ENCODE measurements at places on chromosomes 4 and X.

- DNase-seq: no peak
Measured at GRCh38 chrX:12245650-12246645, 107.7 kb downstream of the FRMPD4 start.

DNA sequence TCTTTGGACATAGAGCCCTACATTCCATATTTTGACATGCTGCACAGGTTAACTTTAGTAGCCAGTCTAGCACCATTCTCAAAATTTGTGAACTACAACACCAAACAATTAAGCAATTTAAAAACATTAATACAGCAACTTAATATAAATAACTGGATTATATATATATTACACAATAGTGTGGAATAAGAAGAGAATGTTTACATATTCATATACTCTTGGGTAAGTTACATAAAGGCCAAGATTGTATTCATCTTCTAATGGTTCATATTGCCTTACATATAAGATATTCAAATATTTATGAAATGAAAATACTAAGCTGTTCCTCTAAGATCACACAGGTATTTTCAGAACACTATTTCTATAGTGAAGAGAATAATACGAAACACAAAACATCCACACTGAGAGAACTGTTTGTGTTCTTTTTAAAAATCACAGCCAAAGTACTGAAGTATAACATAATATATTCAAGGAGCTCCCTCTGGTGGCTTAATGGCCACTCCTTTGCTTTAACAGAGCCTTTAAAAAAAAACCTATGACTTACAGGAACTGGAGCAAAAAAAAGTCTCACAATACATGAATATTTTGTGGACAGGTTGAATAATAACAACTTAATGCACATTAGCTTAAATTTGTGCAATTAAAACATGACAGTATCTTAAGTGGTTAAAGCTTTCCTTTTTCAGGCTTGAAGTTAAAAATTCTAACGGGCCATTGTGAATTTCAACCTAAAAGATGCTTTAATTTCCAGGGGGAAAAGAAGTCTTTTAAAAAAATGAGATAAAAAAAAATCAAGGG is 46.2 kb downstream of the NEK1 start:
- no peak for DNase-seq

- DNase-seq: no peak
Measured at GRCh38 chrX:30935985-30936384, 46.9 kb upstream of the TAB3 start.

GRCh38 chrX:133414406-133415275 is 648 bp downstream of the GPC4 start:
- no peak for DNase-seq

DNA sequence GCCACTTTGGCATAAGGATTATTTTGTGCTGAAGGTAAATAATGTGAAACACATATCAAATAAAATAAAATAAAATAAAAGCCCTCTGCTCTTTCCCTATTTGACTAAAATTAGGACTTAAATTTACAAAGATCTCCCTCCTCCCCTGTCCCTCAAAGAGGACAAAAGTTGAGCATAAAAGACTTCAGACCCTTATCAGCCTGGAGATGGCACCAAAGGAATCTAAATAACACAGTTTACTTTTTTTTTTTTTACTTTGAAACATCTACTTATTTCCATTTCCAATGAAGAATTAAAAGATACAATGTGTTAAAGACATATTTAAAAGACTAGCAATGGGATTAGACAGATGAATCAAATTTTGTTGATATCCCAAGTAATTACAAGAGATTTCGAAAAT is 89.7 kb downstream of the EPHA5 start:
- no peak for DNase-seq

DNA sequence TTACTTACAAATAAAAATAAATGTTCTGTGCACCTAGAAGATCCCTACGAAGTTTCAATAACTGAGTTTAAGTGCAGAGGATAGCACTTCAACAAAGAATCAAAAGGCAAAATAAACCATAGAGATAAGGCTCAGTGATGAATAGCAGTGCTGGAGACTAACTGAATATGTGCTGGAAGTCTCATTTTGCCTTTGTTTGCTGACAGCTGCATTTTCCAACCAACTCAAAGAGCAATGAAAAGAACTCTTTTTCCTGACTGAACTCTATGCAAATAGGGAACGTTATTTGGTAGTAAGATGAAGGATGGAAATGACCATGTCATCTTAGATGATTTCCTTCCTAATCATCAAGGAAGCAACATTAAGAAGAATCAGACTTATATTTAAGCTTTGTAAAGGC is 32.7 kb upstream of the ADH7 start:
- DNase-seq: no peak

GRCh38 chr4:145326491-145326890 is 146.1 kb upstream of the OTUD4 start:
- no peak for DNase-seq

DNA sequence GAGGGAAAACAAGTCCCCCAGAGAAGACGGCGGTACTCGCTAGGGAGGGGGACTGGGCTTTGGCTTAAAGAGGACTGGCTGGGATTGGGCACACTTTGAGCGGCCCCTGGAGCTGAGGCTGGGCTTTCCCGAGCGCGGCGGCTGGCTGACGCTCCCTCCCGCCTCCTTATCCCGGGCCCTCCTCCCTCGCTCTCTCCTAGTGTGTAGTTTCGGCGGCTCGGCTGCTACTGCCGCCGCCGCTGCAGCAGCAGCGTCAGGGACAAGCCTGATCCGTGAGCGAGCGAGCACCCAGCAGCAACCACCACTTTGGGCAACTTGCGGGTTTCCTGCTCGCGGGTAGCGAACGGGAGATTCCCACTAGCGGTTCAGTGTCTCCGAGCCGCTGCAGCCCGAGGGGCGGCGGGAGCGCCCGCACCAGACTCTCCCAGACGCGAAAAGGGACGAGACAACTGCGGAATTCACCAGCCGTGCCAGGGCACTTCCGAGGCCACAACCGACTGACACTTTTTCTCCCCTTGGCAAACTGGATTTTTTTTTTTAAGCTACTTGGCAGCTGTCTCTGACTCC is 632 bp upstream of the PCDH7 start:
- peak; percentile 79 for DNase-seq

DNA sequence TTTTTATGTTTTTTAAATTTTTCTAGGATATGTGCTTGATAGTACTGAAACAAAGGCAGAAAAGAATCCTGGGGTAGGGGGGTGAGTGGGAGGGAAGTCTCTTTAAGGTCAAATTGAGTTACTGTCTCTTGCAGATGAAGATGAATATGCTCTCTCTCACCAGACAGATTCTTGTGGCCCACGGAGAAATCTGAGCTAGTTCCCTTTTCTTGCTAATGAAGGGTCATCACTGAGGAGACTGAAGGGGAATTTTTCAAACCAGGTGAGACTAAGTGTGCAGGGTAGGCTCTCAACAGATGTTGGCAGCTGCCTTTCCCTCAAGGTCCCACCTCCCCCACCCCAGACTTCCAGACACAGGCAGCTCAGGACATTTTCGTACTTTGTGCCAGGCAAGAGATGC is 21.5 kb downstream of the FAM9C start:
- DNase-seq: no peak

DNA sequence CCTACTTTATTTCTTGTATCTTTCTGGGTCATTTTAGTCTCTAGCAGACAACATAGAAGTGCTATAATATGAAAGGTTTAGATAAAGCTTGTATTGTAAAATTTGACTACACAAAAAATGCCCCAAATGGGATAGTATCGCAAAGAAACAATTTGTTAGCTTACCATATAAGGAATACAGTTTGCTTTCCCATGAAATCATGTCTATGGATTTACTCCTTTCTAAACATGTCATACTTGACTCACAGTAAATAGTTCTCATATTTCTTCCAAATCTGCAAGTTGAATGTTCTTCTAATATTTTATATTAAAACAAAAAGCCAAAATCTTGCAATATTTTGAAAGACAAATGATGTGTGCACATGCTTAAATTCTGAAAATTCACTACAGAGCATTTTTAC is 103.9 kb downstream of the PPA2 start:
- no peak for DNase-seq

GRCh38 chr4:101229116-101229515 is 118.2 kb downstream of the PPP3CA start:
- no peak for DNase-seq

DNA sequence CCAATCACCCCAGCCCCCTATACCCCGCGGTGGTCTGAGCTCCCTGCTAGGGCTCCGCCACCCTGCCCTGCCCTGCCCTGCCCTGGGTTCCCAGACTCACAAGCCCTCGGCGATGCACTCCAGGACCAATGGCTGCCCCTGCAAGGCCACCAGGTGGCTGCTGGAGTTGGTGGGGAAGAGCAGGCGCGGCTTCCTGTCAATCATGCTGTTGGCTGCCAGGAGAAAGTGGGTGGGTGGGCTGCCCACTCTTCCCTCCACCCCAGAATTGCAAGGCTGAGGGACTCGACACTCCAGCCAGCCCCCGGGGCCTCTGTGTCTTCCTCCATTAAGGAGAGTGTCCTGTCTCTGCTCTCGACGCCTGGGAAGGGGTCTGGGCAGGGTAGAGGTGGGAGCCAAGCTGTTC is 15.7 kb downstream of the L1CAM start:
- no peak for DNase-seq

- no peak for DNase-seq
Measured at GRCh38 chr4:142077048-142077447, 440.7 kb downstream of the IL15 start.

DNA sequence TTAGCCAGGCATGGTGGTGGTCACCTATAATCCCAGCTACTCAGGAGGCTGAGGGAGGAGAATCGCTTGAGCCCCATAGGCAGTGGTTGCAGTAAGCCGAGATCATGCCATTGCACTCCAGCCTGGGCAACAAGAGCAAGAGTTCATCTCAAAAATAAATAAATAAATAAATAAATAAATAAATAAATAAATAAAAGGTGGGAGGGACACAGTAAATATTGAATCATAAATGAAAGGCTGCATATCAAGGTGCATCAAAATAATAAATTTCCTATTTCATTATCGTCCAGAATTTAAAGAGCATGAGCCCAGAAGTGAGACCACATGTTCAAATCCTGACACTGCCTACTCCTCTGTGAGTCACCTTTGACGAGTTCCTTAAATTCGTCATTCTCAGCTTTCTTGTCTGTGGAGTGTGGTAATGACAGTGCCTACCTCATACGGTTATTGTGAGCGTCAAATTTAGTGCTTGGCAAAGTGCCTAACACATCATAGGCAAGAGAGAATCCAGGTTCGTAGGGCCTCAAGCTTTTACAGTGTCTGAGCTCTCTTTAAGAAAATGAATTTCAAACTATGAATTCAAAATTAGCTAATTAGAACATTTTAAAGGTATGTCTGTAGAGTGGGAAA is 49.9 kb downstream of the IL15 start:
- no peak for DNase-seq

DNA sequence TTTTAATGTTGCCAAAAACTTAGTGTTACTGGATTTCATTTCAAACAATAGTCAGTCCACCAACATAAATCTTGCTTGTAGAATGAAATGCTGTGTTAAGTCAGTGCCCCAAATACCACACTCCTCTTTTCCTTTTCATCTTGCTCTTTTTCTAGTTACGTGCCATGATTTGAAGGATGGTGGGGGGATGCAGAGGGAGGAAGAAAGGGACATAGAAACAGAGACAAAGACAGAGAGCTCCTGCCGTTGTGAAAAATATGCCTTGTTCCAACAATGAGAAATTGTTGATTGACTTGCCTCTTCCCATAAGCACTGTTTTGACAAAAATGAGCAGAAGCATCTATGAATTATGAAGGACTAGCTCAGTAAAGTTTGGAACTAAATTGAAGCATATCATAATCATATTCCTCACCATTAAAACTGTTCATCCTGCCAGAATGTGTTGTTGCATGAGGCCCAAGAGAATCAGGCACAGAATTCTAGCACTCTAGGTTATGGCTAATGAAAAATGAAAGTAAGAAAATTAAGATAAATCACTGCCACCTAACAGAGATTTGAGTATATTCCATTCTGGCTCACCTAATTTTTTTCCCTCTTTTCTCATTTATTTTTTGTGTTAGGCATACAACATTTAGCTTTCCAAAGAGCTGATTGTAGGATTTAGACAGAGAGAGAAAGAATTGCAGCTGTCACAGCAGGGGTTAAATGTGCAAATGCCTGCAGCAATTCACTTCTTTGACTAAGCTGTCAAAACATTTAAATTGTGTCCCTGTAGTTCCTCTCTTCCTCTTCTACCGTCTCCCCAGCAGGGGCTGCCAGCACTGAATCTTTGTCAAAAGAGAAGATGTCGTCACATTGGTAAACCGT is 111.6 kb upstream of the PTPN13 start:
- DNase-seq: no peak

GRCh38 chr4:177667687-177668086 is 225.4 kb upstream of the AGA start:
- no peak for DNase-seq
